Gastrocnemius medialis (tissue), 4 donors: ENCODE measurements at places on chromosomes 11 and 22. TPM values are rescaled to one million over a fixed set of nuclear protein-coding genes. Genes with fewer than 3 reads are reported as not detected.
A peak's percentile ranks its signal among the peaks of the same experiment; 100 is the strongest.

GRCh38 chr11:130122141-130122575 is 37.4 kb upstream of the ST14 start:
- DNase-seq = no peak

GRCh38 chr11:121578251-121578976 is 125.6 kb upstream of the SORL1-AS1 start:
- no peak for DNase-seq

DNA sequence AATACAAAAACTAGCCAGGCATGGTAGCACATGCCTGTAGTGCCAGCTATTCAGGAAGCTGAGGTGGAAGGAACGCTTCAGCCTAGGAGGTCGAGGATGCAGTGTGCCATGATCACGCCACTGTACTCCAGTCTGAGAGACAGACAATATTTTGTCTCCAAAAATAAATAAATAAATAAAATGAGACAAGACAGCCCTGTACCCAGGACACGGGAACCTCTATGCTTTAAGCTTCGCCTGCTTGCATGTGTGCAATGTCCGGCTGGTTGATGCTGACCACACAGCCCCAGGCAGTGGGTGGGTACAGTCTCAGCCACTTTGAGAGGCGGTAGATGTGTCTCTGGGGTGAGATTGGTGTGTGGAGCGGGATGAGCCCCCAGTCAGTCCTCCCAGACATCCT is 52.0 kb upstream of the MPEG1 start:
- DNase-seq = no peak

The APOL6 gene
- total RNA-seq = 3.1 TPM

GRCh38 chr11:122412581-122412980 is 242.9 kb upstream of the UBASH3B start:
- DNase-seq = no peak

DNA sequence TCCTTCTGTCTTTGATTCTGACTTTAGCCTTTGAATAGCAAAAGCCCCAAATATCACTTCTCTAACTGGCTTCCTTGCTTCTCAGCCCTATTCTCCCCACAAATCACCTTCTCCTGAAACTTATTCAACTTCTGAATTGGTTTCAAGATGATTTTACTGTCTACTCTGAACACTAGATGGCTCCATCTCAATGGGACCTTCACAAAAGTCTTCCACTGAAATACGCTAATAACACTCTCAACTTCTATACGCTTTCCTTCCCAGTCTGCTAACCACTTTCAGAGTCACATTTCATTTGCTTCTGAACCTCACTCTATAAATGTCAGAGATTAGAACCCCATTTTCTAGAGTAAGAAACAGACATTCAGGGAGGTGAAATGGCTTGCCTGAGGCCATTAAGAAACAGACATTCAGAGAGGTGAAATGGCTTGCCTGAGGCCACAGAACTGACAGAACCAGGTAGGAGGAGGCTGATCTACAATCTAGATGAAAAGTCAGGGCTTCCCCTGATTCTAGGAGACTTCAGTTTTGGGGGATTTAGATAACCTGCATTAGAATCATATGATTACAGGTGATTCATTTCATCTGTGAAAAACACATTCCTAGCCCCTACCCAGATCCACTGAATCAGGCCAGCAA is 20.6 kb downstream of the MORC2 start:
- no peak for DNase-seq

GRCh38 chr11:16169541-16169940 is 186.8 kb downstream of the SOX6 start:
- DNase-seq = no peak

- no peak for DNase-seq
These were observed 55.2 kb upstream of the SYT13 start for GRCh38 chr11:45341372-45341771.

The MMP8 gene
- 0.13 TPM for total RNA-seq

The AIFM3 gene
- not detected for total RNA-seq

- no peak for DNase-seq
These were observed 126.9 kb downstream of the CD44 start for GRCh38 chr11:35265755-35266454.

DNA sequence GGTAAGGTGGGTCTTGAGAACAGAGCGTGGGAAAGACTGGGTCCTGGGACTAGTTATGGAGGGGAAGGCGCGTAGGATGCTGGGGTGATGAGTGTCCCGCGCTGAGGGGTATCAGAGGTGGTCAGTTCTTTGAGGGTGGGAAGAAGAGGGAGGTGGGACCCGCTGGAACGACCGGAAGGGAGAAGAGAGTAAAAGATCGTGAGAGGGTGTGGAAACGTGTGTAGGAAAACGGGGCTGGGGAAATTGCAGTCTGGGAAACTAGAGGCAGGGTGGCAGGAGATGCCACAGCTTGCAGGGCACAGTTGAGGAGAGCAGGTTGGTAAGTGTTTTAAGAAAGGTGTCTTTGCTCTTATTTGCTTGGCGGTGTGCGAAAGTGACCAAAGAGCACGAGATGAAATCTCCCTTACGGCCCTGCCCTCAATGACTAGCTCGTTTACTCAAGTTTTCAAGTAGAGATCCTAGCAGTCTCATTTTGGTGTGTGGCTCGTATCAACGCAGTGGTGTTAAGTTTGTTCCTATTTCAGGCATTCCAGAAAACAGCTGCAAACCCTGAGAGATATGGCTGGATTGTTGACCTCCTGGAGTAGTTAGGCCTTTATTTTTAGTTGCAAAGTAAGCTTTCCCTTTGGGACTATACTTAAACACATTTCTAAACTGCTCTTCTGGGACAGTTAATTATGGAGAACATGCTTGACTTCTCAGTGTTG is 615 bp downstream of the STT3A start:
- DNase-seq = peak; percentile 5

DNA sequence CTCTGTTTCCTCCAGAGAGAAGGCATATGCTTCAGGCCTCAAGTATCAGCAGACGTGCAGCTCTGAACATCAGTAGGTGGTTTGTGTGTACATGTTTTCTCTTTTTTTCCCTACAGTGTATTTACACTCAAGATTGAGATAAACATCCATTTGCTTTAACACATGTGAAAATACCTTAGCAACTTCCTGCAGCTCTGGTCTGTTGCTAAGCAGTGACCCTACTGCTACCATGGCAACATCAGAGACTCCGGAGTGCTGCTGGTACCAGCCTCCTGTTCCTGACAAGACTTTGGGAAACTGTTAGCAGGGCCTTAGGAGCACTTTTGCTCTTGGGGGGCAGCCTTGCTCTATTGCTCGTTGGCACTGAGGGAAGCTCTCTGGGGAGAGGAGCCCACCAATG is 221.2 kb upstream of the PLET1 start:
- no peak for DNase-seq

DNA sequence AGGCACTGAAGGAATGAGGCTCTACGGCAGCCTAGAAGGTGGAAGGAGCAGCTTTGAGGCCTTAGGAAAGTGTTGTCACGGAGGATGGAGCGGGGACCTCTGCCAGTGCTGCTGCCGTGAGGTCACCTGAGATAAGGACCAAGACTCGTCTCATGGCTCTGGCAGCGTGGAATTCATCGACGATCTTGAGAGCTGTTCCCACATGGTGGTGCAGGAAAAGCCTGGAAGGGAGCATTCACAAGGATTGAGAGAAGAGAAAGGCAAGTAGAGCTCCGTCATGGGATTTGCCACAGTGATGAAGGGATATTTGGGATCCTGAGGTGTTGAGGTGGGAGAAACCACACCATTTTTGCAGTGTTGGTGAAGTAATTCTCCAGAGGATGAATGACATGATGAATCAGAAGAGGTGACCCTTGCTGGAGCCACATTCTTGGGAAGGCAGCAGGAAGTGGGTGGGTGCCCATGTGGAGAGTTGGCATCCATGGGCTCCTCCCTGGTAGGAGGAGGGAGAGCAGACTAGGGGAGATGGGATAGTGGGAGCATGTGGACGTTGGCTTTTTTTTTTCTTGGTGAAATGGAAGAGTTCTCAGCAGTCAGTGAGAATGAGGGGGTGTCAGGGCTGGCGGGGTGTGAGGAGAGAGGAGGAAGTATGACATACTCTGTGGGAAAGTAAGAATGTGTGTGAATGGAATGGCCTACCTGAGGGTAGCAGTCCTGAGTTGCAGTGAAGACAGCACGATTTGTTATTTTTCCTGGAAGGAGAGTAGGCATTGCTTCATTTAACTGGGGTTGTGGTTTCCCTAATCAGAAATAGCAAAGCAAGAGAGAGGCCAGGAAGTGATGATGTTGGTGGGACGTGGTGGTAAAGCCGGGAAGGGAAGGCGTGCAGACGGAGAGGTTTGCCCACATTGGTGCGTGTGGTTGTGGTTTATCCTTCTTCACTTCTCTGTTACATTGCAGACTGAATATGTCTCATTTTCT is 11.1 kb downstream of the PPP6R3 start:
- no peak for DNase-seq

DNA sequence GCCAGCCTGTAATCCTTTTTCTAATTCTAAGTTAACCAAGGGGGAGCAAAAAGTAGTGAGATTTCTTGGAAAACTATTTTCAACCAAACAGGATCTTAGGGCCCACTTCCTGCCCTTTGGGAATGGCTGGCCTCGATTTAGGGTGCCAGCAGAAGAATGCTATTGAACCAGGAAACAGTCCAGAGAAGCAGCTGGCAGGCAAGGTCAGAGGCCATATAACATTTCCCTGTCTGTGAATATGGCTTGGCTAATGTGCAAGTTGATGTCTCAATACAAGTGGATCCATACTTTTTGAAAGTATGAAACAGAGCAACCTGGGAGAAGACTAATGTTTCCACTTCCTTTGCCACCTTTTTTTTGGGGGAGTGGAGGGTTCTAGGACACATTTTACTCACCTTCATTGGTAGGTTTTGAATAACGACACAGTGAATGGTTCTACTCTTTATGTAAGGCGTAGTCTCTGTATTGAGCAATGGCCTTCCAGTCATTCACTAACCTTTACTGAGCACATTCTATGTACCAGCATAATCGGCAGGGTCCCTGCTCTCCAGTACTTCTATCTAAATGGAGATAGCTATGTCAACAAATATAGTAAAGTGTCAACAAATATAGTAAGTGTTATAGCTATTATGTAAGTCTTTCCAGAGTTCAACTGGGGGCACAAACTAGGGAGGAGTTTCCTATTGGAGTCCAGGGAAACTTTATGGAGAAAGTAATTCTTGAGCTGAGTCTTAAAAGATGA is 34.2 kb upstream of the RRM1 start:
- no peak for DNase-seq

The F2 gene
- not detected for total RNA-seq

DNA sequence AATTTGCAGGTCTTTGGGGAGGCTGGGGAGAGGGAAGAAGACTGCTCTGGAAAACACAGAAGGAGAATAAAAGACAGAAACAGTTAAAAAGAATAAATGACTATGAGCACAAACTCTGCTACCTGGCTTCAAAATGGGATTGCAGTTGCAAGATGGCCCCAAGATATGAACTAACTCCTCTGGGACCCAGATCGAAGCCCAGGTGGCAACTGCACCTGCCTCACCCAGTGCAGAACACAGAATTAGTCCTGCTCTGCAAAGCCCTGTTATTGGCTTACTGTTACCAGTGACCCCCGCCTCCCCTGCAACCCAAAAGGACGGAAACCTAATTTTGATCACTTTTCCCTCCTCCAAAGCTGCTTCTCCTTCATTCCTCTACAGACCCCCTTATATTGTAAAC is 35.9 kb upstream of the POU2AF1 start:
- DNase-seq = no peak

The TNKS1BP1 gene
- total RNA-seq = 98.5 TPM

The MED15 gene
- 51.7 TPM for total RNA-seq

DNA sequence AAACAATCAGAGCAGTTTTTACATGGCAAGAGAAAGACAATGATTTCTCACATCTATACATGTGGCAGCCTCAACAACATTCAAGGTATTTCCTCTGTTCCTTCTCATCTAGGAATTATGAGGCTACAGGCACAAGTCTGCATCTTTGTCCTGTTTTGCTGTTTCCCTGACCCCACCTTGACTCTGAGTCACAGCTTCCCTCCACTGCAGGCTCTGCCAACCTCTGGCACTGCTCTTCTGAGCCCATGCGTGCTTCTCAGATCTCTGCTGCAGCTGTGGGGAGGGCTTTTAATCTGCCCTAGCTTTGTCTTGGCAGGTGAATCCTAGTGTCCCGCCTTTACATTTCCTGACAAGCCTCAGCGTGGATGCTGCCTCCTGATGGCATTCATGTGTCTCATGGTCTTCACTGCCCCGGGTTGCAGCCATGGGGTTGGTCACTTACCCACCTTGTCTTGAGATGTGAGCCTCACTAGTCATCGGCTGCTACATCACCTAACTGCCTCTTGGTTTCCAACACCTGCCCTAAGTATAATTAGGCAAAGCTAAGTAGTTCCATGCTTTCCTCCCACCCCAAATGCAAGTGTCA is 578.5 kb downstream of the TBC1D22A start:
- no peak for DNase-seq

The CRYBB2 gene
- not detected for total RNA-seq

GRCh38 chr11:41413843-41414242 is 45.6 kb downstream of the LRRC4C start:
- no peak for DNase-seq

The DDIAS gene
- 0.67 TPM for total RNA-seq

DNA sequence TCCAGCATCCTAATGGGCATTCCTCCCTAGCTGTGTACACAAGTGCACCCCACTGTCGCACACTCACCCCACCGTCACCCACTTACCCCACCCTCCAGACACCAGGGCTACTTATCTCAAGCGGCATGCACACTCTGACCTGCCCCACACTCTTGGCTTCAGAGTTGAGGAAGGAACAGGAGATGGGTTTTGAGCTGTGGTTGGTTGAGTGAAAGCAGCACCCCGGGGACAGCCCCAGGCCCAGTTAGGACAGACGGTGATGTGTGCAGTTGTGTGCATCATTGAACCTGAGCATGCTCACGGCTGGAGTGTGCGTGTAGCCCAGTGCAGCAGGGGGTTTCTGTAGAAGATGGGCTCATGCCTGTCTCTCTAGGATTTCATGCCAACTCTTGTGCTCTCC is 32.5 kb downstream of the AHNAK start:
- no peak for DNase-seq

- no peak for DNase-seq
These were observed 1.6 kb downstream of the DIXDC1 start for GRCh38 chr11:111938687-111939160.

GRCh38 chr11:71115770-71116692 is 136.3 kb downstream of the SHANK2 start:
- no peak for DNase-seq

DNA sequence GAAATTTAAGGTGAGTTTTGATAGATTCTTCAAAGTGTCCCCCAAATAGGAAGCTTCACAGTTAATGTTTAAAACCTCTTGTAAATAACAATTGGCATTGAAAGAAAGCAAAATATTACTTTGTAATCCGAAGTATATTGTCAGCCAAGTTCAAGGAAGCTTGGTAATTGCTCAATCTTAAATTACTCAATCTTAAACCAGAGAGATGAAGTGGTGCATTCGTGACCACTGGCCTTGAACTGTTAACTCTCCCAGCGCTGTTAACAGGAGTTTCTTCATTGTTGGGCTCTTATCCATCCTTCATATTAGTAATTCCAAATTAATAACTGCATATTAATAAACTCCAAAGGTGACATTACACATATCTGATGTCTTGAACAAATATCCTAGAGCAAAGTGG is 20.6 kb upstream of the FDX1 start:
- no peak for DNase-seq

GRCh38 chr11:9066433-9066925 is 24.9 kb downstream of the SCUBE2 start:
- no peak for DNase-seq

DNA sequence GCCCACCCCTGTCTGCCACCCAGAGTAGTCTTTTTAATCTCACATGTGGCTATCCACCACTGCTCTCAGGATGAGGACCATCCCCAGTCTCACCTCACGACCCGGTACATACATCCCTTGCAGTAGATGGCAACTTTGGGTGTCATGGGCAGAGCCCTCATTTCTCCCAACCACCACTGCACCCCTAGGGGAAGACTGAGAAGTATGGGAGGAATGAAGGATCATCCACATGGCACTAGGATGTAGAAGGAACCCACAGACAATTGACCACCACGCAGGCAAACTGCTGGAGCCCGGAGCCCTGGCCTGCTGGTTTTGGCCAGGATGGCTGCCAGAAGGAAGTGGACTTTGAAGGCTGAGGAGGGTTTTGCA is 1.9 kb upstream of the SCARF2 start:
- no peak for DNase-seq
